ENCODE measurements at places on chromosomes 7 and 10.

GRCh38 chr7:90777465-90777864 lies 181.3 kb downstream of the CDK14 start:
- DNase-seq = no peak

- DNase-seq = no peak
Measured at GRCh38 chr10:128708182-128708581, 582.0 kb upstream of the MKI67 start.

GRCh38 chr10:105986912-105987635 lies 1177.4 kb downstream of the SORCS1 start:
- no peak for DNase-seq

DNA sequence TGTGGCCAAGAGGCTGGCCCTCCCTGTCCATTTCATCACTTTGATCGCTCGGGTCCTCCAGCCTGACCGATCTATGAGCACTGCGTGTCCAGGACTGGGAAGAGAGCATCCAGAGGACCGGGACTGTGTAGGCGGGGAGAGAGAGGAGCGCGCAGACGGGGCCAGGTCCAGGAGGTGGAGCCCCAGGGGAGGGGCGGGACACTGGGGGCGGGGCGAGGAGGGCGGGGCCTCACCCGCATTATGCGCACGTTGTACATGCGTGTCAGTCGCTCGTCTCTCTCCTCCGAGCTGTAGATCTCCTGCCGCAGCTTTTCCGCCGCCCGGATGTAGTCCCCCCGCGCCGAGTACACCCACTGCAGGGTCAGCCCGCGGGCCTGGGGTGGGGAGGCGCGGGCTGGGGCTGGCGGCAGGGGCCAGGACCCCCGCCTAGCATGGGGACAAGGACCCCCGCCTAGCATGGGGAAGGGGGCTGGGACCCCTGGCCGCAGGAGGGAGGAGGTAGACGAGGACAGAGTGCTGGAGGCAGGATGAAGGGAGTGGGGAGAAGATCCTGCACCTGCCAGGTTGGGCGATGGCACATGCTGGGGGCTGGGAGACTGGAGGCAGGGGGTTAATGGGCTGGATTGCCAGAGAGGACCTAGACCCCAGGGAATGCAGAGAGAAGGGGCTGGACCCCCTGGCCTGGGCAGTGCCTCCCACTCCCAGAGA lies 14.3 kb downstream of the MOSPD3 start:
- no peak for DNase-seq

DNA sequence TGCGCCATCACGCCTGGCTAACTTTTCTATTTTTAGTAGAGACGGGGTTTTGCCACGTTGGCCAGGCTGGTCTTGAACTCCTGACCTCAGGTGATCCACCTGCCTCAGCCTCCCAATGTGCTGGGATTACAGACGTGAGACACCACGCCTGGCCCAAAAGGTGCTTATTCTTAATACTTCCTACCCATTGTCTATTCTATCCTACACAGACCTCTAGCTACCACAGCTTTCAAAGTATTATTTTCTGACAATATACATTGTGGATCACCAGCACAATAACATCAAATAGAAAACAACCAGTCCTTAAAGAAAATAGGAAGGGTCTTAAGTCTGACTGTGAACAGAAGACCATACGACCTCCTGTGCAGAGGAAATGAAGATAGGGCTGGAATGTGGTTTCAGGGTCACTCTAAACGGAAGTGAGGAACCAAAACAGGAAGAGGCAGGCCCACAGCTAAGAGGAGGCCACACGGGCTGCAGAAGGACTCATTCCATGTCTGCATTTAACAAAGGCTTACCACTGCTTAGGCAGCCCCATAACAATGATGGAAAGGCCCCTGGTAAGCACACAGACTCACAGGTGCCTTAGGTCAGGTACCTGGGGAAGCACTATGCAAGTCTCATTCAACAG lies 115.2 kb downstream of the ZFAND4 start:
- no peak for DNase-seq

- no peak for DNase-seq
Measured at GRCh38 chr7:43618073-43618472, 35.2 kb downstream of the STK17A start.

- DNase-seq = no peak
Measured at GRCh38 chr7:93799750-93800357, 90.7 kb downstream of the TFPI2 start.

- DNase-seq = no peak
Measured at GRCh38 chr10:1715821-1716220, 21.5 kb downstream of the ADARB2 start.

DNA sequence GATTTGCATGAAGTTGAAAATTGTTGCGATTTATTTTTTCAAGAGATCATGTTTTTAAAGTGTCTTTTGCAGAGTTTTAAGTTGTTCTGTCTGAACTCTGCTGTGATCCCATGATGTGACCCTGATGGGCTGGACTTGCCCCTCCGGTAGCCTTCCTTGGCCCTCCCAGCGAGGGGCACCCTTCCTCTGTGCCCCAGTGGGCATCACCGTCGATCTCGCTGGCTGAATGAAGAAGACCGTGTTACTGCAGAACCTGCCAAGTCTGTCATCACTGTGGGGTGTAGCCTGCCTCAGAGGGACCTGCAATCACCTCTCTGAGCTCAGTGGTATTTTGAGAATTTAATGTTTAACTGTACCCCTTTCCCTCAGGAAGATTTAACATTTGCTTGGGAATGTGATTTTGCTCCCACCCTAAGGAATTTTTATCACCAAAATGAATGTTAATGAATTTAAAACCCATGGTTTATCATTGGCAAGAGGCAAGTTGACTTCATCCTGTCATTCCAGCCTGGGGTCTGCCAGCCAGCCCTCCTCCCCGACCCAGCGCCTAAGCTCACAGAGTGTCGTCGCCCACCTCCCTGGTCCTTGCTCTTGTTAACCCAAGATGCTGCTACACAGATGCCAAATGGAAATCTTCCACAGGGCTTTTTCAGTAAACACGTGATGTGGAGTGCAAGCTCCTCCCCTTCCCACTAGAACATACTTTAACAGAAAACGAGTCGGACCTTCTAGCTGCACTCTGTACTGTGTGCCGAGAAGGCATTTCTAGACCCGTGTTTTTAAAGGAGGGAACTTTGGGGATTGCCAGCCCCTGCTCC lies 115.4 kb downstream of the NT5C2 start:
- no peak for DNase-seq

- no peak for DNase-seq
Measured at GRCh38 chr7:6278749-6279310, 6.4 kb upstream of the CYTH3 start.

- no peak for DNase-seq
Measured at GRCh38 chr7:12821746-12822145, 134.3 kb downstream of the ARL4A start.

DNA sequence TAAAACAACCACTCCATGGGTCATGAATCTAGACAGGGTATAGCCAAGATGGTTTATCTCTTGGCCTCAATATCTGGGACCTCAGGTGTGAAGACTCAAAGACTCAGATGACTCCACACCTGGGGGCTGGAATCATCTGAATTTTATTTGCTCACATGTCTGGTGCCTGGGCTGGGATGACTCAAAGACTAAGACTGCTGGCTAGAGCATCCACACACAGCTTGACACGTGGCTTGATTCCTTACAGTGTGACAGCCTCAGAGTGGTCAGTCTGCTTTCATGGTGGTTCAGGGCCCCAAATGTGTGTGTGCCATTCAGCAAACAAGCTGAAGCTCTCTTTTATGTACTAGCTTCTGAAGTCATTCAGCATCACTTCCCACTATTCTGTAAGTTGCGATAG lies 333.7 kb downstream of the RNLS start:
- no peak for DNase-seq

GRCh38 chr10:80281292-80281691 lies 8.2 kb downstream of the MAT1A start:
- no peak for DNase-seq

DNA sequence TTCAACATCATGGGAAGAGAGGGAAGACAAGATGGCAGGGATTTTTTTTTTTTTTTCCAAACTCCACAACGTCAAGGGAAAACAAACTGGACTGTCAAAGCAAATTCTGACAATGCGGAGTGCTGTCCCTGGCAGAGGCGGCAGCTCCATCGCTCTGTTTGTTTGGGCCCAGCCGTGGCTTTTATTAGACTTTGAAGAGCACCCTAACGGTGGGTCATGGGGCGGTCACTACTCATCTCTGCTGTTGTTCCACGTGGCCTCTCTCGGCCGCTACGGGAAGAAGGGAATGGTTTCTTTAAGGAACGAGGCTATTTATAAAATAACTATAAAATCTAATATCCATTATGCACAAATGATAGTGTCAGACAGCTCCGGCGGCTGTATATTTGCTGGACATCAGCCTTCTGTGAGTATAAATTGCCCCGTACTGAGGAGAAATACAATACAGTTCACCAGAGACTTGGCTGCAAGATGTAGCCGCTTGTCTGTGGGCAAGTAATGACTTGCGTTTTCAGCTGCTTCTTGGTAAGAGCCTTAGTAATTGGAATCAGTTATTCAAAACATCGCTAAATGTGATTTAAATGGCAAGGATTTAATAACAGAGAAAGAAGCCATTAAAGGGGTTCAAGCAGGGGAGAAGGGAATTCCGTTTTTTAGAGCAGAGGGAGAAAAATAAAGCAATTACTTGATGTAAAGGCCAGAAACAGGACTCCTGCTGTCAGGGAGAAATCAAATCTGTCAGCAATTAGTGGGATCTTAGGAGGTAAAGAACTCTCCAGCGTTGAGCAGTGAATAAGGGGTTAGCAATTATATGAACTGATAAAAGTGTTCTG lies 61.7 kb upstream of the RAB11FIP2 start:
- DNase-seq = no peak

- no peak for DNase-seq
Measured at GRCh38 chr10:46220187-46220586, 66.6 kb upstream of the ANTXRL start.

DNA sequence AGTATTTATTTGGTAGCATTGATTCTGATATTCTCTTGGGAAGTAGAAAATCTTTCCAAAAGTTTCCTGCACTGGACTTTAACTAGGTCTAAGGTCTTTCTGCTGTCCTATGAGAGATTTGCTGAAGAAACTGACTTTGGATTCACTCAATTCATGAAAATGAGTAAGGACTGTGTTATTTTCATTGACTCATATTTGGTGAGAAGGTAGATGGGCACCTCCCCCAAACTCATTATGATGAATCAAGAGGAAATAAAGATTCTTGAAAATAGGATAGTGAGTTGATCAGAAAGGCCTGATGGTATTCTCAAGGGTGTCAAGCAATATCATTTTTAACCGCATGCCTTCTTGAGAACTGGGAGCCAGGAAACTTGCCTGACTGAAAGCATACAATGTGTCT lies 110.3 kb downstream of the RNF133 start:
- DNase-seq = no peak

- DNase-seq = no peak
Measured at GRCh38 chr10:94183666-94184264, 179.0 kb downstream of the NOC3L start.

GRCh38 chr10:8449909-8450308 lies 395.4 kb downstream of the GATA3 start:
- DNase-seq = no peak

DNA sequence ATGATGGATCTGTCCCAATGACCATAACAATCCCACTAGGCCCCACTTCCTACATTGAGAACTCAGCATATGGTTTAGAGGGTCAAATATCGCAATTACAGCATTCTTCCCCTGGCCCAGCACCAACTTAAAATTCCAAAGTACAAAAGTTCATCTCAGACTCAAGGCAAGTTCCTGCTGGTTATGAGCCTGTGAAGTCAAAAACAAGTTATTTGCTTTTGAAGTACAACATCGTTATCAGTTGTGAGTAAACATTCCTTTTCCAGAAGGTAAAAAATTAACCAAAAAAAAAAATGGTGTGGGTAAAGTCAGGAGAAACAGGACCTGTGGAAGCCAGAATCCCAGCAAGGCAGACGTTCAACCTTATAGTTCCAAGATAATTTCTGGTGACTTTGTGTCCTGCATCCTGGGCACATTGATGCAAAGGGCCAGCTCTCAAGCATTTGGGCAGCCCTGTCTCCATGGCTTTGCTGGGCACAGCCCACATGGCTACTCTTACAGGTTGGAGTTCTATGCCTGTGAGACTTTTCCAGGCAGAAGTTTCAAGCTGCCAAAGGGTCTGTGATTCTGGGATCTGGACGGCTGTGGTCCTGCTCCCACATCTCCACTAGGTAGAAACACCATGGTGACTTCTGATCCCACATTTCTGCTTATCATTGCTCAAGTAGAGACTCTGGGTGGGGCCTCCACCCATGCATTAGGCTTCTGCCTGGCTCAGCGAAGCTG lies 37.5 kb downstream of the AKR1C8 start:
- no peak for DNase-seq

GRCh38 chr10:34637418-34637911 lies 177.6 kb downstream of the PARD3 start:
- DNase-seq = no peak

- no peak for DNase-seq
Measured at GRCh38 chr7:133861876-133862275, 265.3 kb upstream of the LRGUK start.

DNA sequence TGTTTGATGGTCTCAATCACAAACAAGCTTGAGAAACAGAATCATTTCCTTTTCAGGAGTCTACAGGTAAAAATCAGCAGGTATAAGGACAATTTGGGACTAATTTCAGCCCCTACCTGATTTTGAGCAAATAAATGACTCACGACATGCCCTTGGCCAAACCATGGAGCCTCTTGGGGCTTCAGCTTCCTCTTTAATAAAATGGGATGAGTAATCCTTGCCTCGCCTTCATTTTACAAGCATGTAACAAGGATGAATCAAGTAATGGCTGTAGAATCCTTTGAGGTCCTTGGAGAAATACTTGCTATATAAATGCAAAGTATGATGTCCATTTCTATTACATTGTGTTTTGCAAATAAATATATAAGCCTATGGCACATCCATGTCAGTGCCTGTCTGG lies 212.8 kb upstream of the PODXL start:
- no peak for DNase-seq

GRCh38 chr10:35533565-35533964 lies 71.6 kb upstream of the GJD4 start:
- no peak for DNase-seq

DNA sequence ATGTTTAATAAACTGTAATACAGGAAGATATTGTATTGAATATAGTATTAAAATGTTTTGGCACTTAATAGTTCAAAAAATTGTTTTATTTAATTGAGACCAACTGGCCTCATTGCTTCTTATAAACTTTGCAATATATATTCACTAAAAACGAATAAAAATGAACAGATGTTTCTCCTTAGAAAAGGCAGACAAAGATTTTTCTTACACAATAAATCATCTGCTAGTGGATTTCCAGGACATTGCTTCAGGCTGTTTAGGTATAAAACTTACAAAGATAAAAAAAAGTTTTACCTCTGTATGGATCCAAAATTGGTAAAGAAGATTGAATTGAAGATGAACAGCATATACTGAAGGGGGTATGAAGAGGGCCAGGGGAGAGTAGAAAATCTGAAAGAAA lies 143.6 kb downstream of the AGMO start:
- DNase-seq = no peak

- DNase-seq = no peak
Measured at GRCh38 chr10:31421322-31421721, 102.3 kb downstream of the ZEB1 start.

DNA sequence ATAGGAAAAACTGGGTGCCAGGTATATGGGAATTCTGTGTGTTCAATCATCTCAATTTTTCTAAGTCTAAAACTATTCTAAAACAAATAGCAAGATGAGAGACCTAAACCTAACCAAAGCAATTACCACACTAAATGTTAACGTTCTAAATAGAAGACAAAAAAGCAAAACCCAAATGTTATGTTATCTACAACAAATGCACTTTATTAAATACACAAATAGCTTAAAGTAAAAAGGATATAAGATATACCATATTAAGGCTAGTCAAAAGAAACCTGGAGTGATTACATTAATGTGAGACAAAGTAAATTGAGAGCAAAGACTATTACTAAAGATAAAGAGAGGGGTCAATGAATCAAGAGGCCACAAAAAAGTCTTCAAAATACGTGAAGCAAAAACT lies 81.4 kb downstream of the LARP4B start:
- no peak for DNase-seq

Data from NCI-H2107 (cell line).